ENCODE measurements at places on chromosomes 5 and 9. TPM values are rescaled to one million over a fixed set of nuclear protein-coding genes. Genes with fewer than 3 reads are reported as not detected.

GRCh38 chr5:143186623-143187022 lies 216.9 kb downstream of the NR3C1 start:
- DNase-seq, result no peak

DNA sequence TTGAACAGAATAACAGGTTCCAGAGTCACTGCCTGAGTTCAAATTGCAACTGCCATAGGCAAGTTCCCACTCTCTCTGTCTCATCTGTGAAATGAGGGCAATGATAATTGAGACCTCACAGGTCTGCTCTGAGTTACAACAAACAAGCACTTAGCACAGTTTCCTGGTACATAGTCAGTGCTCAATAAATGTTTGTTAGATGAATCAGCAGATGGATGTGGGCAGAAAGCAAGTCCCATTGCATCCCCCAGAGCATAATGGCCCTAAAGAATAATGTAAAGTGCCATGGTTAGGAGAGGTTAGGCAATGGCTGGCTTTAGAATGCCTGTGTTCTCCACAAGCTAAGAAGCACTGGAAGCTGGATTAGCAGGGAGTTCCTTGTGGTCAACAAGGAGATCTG lies 136.5 kb upstream of the LARP1 start:
- DNase-seq, result no peak

Gene ANKRD18B
- total RNA-seq, result 13.4 TPM

- peak; percentile 10 for DNase-seq
These were observed 84.4 kb downstream of the CNTLN start for GRCh38 chr9:17219261-17219660.

DNA sequence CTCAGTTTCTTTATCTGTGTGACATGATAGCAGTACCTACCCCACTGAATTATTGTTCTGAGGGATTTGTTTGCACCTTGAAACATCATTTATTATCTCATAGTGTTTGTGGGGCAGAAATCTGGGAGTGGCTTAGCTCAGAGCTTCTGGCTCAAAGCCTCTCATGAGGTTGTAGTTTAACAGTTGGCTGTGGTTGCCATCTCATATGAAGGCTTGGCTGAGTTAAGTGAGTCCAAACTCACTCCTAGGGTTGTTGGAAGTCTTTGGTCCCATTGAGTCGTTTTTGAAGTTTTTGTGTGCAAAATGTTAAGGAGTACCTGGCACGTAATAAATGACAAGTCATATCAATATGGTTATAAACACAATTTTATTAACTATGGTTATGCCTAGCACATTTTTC lies 3.6 kb upstream of the JAKMIP2 start:
- DNase-seq, result no peak

Gene LTC4S
- total RNA-seq, result not detected

Gene C9orf50
- total RNA-seq, result not detected

GRCh38 chr5:177296581-177296980 lies 6.9 kb downstream of the RAB24 start:
- no peak for DNase-seq

Gene F12
- 0.56 TPM for total RNA-seq

Gene FPGS
- 45.5 TPM for total RNA-seq

DNA sequence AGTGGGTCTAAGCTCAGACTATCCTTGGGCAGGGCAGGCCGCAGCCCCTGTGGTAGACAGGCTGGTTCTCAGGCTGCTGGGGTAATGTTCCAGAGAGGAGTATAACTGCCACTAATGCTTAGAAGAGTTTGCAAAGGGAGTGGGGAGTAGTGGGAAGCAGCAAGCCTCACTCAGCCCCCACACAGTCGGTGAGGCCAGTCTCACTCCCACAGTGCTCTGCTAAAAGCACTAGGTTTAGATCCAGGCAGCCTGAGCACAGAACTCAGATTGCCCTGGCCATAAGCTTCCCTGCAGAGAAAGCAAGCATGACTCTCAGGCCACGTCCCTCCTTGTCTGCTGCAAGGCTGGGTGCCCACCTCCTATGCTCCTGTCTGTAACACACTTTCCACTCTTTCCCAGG lies 69.4 kb upstream of the HCN1 start:
- DNase-seq, result no peak

Gene OCLN
- 0.83 TPM for total RNA-seq

Gene PCDHB6
- total RNA-seq, result under 0.01 TPM

DNA sequence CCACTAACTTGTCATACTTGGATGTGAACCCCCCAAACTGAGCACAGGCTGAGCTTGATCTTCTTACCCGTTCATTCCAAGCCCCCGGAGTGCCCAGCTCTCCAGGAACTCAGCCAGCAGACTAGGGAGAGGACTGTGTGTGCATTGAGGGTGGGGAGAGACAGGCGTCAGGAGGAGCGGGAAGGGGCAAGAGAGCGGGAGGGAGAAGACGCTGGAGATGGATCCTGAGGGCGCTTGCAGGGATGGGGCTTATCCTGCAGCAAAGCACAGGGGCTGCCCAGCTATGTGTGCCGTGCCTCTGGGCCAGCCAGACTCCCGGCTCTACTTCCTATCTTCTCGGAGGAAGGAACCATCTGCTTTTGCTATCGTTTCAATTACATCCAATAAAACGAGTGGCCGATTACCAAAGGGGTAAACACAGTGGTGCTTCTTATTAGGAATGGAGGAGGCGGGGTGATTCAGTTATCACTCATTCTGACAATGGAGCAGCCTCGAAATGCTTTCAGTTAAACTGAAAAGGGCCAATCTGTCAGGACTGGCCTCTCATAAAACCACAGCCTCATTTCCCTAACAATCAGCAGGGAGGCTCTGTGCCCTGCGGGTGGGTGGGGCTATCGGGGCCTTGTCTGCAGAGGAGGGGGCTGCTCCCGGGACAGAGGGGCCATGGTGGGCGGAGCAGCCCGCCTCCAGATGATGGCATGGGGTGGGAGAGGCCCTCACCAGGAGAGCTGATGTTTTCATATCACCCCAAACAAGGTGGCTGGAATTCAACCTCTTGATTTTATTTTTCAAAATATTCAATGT lies 168.2 kb downstream of the DAB2IP start:
- DNase-seq, result peak; percentile 63
